ENCODE measurements at places on chromosomes 12 and 14.

- DNase-seq, result no peak
Measured at GRCh38 chr14:55297611-55298499, 26.6 kb downstream of the FBXO34 start.

GRCh38 chr12:111748151-111748672, 18.5 kb upstream of the ALDH2 start:
- DNase-seq, result no peak

- DNase-seq, result no peak
Measured at GRCh38 chr12:29427964-29428363, 47.0 kb upstream of the ERGIC2 start.

DNA sequence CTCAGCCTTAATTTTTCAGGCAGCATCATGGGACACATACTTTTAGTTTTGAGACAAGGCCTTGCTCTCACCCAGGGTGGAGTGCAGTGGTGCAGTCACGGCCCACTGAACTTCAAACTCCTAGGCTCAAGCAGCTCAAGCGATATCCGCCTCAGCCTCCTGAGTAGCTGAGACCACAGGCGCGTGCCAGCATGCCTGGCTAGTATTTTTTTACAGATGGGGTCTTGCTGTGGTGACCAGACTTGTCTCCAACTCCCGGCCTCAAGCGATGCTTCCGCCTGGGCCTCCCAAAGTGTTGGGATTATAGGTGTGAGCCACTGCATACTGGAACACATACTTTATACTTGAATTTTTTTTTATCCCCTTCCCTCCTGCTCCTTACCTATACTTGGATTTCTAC, 2.8 kb downstream of the RDH5 start:
- DNase-seq, result no peak

GRCh38 chr12:122064780-122065588, 13.6 kb upstream of the MLXIP start:
- DNase-seq, result no peak

- no peak for DNase-seq
Measured at GRCh38 chr14:64787619-64788018, 83.4 kb downstream of the PLEKHG3 start.

- no peak for DNase-seq
Measured at GRCh38 chr12:1845427-1845826, 25.1 kb downstream of the LRTM2 start.

All from stimulated activated CD4-positive, alpha-beta T cell treated with anti-CD3 and anti-CD28 coated beads, Interleukin-12 subunit alpha, Interleukin-12 subunit beta, amount 100 ng/mL, for 48 hours (primary cell).